ENCODE measurements at places on chromosomes 2 and 18.

DNA sequence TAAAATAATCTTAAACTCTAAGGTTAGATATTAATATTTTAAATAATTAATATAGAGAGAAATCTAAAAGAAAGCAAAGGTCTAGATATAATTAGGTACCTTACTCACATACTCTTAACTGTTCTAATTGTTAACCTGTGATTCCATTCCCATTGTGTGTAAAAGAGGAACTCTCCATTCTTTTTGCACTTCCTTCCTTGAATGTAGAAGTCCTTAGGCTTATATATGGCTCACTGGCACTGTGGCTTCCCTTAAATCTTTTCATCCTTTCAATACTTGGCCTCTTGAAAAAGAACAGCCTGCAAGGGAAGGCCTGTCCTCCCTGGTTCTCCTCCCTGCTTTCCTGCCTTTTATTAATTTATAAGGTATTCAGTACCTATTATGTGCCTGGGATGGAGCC is 182.8 kb upstream of the FOSL2 start:
- DNase-seq = no peak

DNA sequence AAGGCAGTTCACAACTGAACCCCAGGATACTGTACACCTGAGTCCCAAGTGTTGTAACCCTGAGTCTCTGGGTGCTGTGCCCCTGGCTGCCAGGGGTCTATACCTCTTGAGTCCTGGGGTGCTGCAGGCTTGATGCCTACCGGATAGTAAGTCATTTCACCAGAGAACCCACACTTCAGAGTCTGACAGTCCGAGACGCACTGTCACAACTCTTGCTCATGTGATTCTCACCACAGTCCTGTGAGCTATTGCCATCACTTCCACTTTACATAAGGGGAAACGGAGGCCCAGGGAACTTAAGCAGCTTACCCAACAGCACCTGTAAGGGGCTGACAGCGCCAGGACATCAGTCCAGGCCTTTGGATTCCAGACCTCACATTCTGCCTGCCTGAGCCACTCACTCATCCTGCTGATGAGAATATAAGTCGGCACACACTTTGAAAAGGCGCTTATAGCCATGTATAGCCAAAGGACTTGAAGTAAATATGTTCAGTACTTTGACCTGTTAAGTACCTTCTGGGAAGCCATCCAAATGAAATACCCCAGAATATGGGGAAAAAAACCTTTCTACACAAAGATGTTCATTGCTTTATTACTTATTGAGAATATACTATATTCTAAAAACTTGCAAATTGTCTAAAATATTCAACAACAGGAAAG is 180.7 kb upstream of the ID2 start:
- DNase-seq = peak; percentile 7

DNA sequence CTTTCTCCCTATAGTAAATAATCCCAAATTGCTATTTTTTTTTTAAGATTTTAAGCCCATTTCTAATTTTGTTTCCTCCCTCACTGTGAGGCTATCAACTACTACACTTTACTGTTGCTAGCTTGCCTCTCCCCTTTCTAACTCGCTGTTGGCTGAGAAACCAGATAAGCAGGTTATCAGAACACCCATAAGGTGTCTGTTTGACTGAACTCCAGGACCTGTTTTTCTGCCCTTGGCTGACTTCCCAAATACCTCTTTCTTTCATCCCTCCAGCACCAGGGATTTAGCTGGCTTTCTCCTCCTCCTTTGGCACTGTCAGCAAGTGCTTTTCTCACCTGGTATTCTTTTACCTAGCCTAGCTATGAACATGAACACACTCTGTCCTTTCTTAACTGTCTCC is 11.1 kb downstream of the TRAK2 start:
- DNase-seq = no peak

DNA sequence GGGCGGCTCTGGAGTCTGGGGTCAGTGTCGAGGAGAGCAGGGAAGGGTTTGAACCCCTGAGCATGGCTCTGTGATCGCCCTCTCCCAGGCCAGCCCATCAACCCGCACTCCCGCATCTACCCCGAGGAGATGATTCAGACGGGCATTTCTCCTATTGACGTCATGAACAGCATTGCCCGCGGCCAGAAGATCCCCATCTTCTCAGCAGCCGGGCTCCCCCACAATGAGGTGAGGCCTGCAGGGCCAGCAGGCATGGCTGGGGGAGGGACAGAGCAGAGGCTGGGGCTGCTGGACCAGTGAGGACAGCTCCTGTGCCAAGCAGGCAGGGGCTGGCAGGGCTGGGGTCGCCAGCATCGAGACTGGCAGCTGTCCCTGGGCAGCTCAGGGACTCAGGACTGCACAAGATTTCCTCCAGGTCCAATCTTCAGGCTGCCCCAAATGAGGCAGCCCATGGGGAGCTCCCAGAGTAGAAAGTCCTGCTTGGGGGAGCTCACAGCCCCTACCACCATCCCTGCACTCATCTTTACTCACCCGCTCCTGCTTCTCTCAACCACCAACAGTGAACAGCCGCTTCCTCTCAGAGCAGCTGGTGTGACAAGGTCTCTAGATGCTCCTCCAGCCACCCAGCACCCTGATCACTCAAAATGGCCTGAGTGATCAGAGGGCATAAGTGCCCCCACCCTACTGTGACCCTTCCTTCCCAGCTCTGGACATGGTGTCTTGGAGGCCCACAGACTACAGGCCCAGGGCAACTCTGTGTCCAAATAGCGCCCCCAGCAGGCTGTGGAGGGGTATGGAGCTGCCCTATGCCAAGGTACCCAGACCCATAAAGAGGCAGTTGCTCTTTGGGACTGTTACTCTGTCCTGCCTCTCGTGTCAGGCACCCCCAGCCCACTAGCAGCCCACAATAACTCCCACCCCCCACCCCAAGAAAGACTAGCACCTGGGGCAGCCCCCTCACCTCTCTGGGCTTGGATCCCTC is 18.3 kb upstream of the ANKRD53 start:
- peak; percentile 16 for DNase-seq

DNA sequence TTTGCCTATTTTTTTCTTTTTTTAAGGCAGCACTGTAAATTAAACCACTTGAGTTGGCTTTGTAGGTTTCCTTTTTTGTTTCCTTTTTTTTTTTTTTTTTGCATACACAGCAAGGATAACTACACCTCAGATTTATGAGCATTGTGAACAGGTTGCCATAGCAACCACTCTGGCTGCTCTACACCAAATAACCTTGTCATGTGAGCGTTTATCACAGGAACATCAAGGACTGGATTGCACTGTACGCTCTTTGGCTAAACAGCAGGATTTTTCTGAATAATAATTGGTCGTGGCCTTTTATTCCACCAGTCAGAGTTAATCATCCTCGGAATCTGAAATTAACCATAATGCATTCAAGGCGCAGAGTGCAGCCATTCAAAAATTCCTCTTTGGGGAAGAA is 199.1 kb upstream of the SLC14A2 start:
- no peak for DNase-seq
